Left renal pelvis (tissue), 4 donors: ENCODE measurements at places on chromosomes 11 and 22. TPM values are rescaled to one million over a fixed set of nuclear protein-coding genes. Genes with fewer than 3 reads are reported as not detected.

DNA sequence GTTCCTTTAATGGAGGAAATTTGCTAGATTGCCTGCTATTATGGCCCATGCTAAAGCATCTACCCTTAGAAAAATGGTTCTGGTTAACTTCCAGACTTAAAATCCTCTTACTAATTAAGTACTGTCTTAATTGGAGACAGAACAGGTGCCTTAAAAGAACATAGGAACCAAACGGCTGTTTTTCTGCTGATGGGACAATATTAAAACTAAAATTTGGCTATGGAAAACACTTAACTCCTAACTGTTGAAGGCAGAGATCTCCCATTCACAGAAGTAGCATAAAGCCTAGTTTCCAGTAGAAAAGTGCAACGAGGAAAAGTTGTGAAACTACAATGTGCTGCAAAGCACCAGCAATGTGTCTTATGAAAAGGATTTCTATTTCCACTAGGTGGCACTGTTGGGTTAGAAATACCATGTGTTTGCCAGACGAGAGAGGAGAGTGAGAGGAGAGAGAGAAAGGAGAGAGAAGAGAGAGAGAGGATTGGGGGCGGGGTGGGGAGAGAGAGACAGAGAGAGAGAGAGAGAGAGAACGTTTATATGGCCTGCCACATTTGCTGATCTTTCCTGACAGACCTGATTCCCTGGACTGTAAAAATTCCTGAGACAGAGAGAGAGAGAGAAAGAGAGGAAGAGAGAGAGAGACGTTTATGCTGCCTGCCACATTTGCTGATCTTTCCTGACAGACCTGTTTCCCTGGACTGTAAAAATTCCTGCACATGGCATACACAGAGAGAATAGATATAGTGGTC, 51.5 kb downstream of the FAM181B start:
- no peak for DNase-seq

GRCh38 chr11:8601376-8602133, 7.5 kb upstream of the STK33 start:
- DNase-seq: no peak

DNA sequence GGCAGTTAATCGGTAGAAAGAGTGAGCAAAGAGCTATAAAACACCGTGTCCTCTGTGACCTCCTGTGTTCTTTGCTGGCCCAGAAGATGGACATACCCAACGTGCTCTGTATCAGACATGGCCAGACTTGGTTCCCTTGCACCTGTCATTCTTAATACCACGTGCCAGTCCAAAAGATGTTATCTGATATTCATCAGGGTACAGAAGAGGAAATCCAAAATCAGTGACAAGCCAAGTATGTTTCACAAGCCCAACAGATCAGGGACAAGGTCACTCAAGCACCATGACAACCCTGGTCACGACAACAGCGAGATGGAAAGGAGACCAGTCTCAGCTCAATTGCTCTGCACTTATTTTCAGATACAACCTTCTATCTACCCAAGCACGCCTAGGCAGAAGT, 3.4 kb downstream of the LRP4 start:
- DNase-seq: no peak

Gene OR5P2
- not detected for polyA plus RNA-seq

DNA sequence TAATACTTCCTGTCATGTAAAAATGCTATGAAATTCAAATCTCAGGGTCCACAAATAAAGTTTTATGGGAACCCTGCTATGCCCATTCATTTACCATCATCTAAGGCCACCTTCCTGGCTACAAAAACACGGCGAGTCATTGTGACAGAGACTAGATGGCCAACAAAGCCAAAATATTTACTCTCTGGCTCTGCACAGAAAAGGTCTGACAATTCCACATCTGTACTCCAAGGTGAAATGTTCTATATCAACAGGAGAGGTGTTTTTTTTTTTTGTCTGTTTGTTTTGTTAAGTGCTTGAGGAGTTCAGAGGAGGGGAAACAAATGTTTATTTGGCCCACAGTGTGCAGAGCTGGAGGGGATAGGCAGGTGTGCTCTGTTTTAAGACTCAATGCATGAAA, 18.6 kb upstream of the TMA7B start:
- DNase-seq: no peak

Gene MLC1
- polyA plus RNA-seq: 0.85 TPM

Gene SLC29A2
- 29.9 TPM for polyA plus RNA-seq

DNA sequence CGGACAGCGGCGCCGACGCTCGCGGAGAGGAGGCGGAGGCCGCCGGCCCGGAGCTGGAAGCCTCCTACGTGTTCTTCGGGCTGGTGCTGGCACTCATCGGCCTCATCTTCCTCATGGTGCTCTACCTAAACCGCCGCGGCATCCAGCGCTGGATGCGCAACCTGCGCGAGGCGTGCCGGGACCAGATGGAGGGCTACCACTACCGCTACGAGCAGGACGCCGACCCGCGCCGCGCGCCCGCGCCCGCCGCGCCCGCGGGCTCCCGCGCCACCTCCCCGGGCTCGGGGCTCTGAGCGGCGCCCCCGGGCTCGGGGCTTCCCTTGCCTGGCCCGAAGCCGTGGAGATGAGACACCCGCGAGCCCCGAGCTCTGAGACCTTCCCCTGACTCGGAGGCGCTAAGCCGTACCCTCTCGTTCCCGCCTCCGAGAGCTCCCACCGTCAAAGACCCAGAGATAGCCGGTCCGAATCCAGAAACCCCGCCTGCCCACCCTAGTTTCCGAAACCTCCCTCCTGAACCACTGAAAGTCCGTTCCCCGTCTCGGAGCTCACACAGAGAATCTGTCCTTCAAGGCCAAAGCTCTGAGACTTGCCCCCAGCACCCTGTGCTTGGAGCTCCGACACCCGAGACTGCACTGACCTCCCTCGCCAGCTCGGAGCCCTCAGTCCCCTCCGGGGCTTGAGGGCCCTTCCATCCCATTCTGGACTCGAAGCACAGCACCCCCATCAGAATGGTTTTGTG, 1.5 kb downstream of the TPBGL start:
- no peak for DNase-seq

DNA sequence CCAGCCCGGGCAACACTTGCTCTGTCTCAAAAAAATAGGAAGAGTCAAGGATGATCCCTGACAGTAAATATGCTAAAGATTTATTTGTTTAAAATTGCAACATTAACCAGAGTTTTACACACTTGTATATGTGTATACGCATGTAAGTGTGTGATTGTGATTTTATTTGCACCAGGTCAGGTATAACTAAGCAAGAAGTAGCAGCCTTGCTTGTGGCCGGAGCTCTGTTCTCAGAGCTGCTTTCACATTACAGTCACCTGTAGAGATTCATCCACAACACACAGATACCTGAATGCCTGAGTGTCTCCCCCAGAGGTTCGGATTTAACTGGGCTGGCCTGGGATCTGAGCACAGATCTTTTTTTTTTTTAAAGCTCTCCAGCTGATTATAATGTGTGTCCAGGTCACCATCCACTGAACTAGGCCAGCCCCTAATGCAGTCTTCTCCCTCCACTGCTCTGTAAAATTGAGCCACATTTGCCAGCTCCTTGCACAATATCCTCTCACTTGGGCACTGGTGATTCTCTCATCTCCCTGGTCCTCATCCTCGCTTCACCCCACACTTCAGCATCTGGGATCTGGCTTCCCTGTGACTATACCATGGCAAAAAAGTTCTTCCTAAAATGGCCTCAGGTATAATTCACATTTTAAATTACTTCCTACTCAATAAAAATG, 48.3 kb downstream of the LIF start:
- no peak for DNase-seq

GRCh38 chr11:128045094-128045725, 542.1 kb downstream of the ETS1 start:
- no peak for DNase-seq

DNA sequence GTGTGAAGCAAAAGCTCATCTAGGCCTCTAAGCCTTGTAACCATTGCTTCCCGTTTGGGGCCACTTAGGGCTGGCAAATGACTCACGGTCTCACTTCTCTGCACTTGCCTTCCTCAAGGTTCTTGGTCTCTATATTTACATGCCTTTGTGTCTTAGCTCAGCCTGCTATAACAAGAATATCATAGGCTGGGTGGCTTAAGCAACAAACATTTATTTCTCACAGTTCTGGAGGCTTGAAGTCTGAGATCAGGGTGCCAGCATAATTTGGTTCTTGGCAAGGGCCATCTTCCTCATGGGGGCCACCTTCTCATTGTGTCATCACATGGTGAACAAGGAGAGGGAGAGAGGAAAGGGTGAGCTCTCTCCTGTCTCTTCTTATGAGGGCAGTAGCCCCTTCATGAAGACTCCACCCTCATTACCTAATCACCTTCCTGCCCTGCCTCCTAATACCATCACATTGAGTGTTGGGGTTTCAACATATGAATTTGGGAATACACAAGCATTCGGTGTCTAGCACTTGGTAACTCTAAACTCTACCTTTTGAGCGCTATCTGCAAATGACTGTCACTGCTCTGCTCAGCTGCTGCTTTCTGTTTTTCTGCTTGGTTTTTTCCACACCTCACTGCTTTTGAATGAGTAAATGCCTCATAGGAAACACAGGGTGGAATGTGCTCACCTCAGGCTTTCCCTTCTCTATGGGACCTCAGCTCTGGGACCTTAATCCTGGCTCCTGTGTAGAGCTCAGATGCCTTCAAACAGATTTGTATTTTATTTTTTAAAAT, 16.2 kb upstream of the ME3 start:
- no peak for DNase-seq

GRCh38 chr11:13183094-13183825, 94.3 kb upstream of the BMAL1 start:
- DNase-seq: no peak

Gene ZDHHC8
- polyA plus RNA-seq: 63.5 TPM

DNA sequence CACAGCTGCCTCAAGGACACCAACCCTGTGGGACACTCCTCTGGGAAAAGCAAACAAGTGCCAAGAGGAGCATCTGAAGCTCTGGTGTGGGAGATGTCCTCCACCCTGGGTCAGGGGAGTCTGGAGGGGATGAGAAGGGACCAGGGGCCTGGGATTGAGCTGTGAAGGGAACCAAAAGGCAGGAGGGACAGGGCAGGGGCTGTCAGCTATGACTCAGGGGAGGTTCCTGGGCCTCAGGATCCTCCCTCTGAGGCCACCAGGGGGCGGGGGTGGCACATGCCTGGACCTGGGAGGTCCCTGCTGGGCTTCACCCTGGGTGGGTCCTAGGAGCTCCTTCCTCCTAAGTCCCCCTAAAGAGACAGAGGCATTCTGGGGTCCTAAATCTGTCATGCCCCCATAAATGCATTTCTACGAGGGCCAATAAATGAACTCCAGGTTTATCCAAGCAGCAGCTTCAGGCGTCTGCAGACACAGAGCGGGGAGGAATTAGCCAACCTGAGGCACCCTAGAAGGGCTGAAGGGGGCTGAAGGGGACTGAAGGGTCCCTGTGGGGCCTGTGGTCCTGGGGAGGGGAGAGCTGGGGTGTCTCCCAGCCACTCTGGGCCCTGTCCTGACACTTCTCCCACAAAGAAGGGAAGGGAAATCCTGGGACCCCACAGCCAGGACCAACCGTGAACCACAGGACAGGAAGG, 31.9 kb upstream of the IGLL5 start:
- no peak for DNase-seq

- DNase-seq: no peak
These were observed 2.5 kb downstream of the PRR14L start for GRCh38 chr22:31747441-31747840.

DNA sequence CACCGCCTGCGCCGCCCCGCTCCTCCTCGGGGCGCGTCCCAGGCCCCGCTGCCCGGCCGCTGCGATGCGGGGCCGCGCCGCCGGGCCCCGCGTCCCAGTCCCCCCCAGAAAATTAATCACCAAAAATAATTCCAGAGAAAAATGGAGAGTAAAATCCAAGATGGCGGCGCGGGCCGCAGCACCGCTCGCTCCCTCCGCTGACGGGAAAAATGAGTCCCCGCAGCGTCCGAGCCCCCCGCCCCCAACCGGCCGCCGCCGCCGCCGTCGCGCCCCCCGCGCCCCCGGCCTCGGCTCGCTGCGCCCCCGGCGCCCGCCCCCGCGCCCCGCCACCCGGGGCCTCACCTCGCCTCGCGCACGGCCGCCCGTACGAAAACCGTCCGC, at the start of gene KMT5B:
Gene KMT5B, minus strand, starts transcription at position 162 of the 381 bp plus-strand sequence. CDS start 23,220 bp downstream, outside the sequence.
- no peak for DNase-seq

DNA sequence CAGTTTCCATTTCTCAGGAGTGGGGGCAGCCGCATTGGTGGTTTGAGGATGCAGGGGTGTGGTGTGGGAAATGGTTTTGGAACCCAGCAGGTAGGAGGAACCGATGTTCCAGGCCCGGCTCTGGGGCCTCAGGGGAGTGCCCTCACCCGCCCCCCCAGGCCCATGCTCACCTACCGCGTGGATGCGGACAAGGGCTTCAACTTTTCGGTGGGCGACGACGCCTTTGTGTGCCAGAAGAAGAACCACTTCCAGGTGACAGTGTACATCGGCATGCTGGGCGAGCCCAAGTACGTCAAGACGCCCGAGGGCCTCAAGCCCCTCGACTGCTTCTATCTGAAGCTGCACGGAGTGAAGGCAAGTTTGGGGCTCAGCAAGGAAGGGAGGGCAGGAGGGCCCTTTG, 18.6 kb downstream of the TMEM258 start:
- DNase-seq: no peak

DNA sequence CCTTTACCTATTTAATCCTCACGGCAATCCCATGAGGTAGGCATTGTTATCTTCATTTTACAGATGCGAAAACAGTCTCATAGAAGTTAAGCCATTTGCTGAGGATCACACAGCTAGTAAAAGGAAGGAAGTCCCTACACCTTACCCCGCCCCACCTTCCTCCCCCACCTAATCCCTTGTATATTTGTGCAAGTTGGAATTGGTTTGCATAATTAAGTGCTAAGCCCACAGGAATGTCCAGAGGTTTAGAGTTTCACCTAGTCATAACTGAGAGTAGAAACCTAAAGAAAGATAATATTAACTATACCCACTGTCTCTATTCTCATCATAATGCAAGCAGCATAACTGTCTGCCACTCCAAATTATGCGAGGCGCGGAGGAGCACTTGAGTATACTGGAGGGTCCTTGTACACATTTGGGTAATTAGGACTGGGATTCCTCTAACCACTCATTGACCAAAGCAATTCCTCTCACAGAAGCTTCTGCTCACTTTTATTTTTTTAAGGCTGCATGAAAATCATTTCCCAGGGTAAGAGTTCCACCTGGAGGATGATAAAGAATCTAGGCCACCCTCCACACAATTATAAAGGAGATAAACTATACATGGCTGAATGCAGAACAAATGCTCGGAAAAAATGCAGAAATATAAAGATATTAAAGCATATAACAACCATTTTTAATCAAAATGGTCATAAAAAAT, 199.9 kb downstream of the FAM181B start:
- no peak for DNase-seq

- DNase-seq: no peak
These were observed 9.7 kb downstream of the PDGFD start for GRCh38 chr11:104154296-104154695.

Gene KIRREL3
- polyA plus RNA-seq: 2.4 TPM
